Endothelial cell (in vitro differentiated cells): ENCODE measurements at places on chromosomes 11 and 22. TPM values are rescaled to one million over a fixed set of nuclear protein-coding genes. Genes with fewer than 3 reads are reported as not detected.

DNA sequence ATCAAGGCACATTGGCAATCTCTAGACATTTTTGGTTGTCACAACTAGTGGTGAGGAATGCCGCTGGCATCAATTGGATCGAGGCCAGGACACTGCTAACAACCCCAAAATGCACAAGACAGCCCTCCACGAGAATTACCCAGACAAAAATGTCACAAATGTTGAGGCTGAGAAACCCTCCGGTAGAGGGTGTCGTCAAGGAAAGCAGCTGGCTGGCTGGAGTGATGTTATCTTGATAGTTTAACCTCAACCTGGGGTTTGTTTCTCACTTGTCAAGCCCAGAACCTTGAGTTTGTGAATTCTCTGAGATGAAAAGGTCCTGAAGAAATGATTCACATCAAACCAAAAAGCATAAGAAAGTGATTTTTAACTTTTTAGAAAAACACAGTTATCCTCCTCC lies 21.1 kb upstream of the TMPRSS13 start:
- DNase-seq = no peak

GRCh38 chr11:33552756-33553155 lies 147.9 kb downstream of the C11orf91 start:
- no peak for DNase-seq

DNA sequence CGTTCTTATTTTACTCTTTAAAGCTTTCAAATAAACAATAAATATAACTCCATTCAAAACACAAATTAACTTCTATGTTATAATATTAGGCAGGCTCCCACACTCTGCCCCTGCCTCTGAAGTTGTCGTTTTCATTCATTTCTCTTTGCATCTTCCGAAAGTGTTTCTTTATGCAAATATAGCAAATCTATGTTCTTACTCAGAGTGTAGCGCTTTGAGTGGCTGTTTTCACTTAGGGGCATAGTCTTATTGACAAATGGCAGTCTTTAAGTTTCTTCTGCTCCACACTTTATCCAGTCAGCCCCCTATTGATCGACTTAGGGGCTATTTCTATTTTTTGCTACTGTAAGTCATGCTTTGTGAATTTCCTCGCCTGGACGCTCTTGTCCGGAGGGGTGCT lies 45.3 kb upstream of the RTL6 start:
- no peak for DNase-seq

LYVE1 gene
- not detected for total RNA-seq

- no peak for DNase-seq
Observed at GRCh38 chr11:61730240-61730994, 22.0 kb upstream of the MYRF start.

STK33 gene
- 17.9 TPM for total RNA-seq
